ENCODE measurements at places on chromosomes 13 and 19.

DNA sequence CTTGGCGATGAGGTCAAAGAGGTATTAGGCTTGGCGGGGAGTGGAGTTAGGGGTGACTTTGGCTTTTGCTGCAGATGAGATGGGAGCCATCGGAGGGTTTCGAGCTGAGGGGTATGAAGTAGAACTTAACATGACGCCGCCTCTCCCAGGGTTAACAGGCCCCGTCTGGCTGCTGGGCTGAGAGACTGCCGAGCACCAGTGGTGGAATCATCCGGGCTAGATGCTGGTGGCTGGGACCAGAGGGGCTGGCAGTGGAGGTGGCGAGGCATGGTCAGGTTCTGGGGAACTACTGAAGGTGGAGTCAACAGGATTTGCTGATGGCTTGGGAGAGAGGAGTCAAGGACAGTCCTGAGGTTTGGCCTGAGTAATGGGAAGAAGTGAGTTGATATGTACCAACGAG, 4.9 kb downstream of the RFX2 start:
- no peak for DNase-seq

DNA sequence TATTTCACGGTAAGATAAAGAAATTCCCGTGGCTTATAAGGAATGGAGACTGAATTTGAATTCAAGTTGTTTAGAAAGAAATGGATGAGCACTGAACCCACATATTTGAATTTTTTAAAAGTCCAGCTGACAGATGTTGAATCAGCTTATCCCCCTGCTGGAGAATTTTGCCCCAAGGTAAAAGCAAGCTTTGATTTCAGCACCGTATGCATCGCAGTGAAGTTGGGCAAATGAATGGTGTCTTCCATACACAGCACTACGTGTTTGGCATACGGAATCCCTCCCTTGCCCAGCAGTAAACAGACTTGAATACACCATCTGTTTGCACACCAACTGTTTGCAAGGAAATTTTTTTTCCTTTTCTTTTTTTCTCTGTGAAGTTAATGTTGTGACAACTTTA, 77.5 kb upstream of the PEG3 start:
- no peak for DNase-seq

DNA sequence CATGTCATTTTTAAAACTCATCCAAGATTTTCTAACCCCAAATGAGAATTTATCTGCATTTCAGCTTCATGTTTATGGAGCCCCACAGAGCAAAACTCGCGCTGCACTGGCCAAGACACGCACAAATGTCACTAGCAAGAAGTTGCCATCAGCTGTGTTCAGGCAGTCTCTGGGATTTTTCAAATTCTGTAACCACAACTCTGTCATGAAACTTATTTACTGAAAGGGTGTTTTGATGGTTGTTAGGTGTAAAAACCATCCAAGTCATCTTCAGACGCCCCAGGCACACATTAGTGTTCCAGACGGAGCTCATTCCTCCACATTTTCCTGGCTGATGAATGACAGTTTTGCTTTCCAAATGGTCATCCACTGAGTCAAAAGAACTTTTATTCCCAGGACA, 63.4 kb downstream of the SLC7A1 start:
- no peak for DNase-seq

- DNase-seq = no peak
Observed at GRCh38 chr13:103403148-103403740, 337.0 kb upstream of the SLC10A2 start.

DNA sequence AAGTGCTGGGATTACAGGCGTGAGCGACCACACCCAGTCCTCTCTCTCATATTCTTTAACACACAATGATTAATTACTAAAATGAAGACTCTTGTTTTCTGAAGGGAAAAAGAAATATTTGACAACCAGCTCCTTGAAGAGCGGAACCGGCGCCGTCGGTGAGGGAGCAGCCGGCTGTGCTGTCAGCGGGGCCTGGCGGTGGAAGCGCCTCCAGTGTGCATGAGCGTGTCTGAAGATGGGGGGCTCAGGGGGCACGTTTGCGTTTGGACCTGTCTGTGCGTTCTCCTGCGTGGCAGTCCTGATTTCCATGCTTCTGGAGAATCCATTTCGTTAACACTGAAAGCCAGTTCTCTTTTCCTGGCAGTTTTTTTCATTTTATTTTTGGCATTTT, 7.3 kb upstream of the NDUFS7 start:
- DNase-seq = no peak
